ENCODE measurements at places on chromosomes 2 and 18.

DNA sequence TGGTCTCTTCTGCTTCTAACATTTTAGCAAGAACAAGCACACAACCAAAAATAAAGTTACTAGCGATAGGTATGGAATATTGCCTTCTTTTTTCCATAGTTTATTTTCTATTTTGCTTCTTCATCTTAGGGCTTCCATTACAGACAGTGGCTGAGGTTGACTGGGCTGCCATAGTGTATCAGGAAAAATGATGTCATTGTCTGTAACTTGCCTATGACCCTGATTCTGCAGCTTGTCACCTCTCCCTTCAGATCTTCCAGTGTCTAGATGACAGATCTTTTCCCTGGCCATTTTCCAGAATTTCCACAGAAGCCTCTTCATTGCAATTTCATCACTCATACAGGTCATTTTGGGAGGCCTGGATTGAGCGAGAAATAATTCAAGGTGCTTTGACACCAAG, 308.5 kb downstream of the EPHA4 start:
- no peak for DNase-seq

GRCh38 chr18:63263444-63263843, 56.1 kb downstream of the BCL2 start:
- no peak for DNase-seq

DNA sequence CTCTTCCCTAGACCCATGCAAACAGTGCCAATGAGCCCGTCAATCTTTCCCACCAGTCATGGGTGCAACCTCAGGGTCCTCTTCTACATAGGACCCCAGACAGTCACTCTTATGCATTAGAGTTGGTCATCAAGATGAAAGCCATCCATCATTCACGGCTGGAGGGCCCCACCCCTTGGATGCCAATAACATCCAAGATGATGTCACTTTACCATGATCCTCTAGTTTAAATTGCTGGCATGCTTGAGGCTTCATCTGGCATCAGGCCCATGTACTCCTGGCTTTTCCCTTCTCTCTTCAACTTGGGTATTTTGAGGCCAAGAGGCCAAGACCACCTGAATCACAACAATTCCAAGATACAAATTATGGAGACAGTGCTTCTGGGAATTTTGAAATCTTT, 91.1 kb upstream of the MAPK4 start:
- DNase-seq, result no peak

DNA sequence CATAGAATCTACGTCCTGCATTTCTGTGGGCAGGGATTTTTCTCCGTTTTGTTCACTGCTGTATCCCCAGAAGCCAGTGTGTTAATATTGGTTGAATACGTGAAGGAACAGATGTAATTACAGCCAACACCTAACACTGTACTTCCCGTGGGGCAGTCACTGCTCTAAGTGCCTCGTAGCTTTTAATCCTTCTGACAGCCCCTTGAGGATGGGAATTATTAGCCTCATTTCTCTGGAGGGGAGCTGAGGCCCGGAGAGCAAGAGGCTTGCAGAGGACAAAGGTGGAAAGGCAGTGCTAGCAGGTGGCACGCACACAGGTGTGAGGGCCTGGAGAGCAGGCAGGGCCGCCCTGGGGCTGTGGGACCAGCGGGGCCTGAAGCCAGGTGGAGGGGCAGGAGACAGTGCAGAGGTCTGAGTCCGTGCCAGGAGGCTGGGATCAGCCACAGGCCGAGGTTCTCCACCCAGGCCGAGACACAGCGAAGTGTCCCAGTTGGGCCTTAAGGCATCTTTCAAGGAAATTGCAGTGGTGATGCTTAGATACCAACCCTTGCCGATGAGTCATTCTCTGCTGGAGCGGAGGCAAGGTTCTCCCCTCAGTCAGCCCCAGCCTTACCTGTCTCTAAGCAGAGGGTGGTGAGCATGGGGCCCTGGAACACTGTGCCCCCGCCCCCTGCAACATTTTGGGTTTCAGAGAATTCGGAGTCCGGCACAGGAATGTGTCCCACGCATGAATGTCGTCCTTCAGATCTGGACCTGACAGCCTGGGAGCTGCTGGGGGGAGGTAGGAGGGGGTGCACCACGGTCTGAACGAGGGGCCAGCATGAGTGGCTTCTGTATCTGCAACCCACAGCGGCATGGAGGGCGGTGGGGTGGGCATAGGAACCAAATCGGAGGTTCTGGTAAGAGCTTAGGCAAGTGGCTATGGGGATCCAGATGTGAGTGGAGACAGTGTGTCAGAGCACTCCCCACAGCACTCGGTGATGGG, 122.6 kb downstream of the GBX2 start:
- no peak for DNase-seq

DNA sequence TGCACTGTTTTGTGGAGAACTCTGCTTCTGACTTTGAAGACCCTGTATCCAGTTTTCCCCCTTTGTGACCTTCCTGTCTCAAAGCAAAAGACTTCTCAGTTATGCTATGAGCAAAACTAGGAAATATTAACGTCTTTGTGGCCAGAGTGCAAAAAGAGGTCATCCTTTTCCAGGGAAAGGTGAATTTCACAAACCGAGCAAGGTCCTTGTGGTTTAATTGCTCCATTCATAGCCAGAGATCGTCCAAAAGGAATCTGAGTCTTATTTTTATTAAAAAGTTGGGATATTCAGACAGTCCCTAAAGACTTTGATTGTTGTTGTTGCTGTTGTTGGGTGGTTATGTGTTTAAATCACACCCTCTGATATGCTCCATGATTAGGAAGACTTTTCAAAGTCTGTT, 77.4 kb downstream of the NAB1 start:
- no peak for DNase-seq

DNA sequence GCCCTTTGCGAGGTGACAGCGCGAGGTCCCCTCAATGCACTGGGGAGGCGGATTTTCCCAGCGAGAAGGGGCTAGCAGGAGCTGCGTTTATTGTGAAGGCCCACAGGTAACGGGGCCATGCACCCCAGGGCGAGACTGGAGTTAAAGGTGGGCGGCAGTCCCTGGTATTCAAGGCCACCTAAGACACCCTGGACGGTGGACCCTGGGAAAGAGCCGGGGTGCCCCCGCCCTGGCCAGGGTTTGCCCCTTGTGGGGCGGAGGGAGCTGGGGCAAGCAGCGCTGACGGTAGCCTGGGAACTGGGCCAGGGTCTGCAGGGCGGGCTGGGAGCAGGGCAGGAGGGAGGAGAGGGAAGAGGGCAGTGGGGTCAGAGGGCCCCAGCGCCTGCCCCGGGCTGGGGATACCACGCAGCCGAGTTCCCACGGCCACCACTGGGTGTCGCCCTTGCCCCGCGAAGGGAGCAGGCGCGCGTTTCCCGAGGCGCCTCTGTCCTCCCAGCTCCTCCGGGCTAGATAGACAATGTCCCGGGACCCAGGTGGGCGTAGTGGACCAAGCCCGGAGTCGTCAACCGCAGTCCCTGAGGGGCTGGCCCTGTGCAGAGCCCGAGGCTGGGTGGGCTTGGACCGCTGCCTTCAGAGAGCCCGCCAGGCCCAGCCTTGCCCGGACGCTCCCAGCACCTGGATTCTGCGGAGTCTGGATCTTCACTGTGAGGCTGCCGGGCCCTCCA, 80.2 kb downstream of the SMAD4 start:
- peak; percentile 33 for DNase-seq

GRCh38 chr2:237806334-237806733, 7.8 kb downstream of the RBM44 start:
- peak; percentile 65 for DNase-seq

GRCh38 chr18:57352761-57353136, 392 bp downstream of the ST8SIA3 start:
- DNase-seq, result no peak

DNA sequence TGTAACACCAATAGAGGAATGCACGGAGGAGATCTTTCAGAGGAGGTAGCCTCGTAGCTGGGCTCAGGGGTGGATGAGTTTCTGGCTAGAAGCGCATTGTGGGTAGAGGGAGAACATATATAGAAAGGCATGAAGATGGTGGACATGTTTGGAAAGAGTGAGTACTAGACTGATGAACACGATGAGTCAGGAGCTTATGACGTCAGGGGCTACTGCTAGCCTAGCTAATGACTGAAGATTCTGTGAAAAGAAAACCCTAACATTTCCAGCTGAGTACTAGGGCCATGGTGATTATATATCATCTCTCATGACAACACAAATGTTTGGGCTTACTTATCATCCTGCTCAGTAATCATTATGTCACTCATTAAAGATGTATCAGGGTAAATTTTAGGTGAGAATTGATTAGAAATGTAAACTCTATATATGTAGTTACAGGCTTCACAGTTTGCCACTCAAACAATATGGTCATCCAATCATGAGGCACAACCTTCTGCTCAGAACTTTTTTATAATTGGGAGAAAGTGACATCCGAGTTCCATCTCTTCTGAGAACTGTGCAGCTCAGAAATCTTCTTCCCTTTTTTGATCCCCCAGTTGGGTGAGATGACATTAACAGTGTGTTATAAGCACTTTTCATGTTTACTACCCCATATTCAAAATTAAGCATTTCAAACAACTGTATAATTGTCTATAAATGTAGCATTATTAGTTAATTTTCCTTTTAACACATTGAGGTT, 22.2 kb upstream of the IL1RN start:
- peak; percentile 84 for DNase-seq

DNA sequence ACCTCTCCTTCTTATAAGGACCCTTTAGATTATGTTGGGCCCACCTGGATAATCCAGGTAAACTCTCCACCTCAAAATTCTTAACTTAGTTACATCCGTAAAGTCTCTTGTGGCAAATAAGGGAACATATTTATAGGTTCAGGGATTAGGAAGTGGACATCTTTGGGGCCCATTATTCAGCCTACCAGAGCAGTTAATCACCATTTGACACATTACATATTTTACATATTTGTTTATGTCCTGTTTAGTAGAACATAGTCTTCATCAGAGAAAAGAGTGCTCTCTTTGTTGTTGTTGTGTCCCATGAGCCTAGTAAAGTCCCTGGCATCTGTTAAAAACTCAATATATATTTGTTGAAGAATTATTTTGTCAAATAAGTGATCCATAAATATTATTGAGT, 134.0 kb upstream of the SPATS2L start:
- DNase-seq, result no peak

- peak; percentile 53 for DNase-seq
Observed at GRCh38 chr18:24426398-24427294, at the start of gene IMPACT. IMPACT (plus strand) TSS chr18:24426670; CDS start chr18:24426757, 87 bp downstream.

- DNase-seq, result no peak
Observed at GRCh38 chr2:136175868-136176267, 57.9 kb upstream of the CXCR4 start.

GRCh38 chr2:230564805-230565779, 147.6 kb upstream of the CAB39 start:
- peak; percentile 53 for DNase-seq

GRCh38 chr2:152466041-152466440, 131.1 kb downstream of the FMNL2 start:
- no peak for DNase-seq

DNA sequence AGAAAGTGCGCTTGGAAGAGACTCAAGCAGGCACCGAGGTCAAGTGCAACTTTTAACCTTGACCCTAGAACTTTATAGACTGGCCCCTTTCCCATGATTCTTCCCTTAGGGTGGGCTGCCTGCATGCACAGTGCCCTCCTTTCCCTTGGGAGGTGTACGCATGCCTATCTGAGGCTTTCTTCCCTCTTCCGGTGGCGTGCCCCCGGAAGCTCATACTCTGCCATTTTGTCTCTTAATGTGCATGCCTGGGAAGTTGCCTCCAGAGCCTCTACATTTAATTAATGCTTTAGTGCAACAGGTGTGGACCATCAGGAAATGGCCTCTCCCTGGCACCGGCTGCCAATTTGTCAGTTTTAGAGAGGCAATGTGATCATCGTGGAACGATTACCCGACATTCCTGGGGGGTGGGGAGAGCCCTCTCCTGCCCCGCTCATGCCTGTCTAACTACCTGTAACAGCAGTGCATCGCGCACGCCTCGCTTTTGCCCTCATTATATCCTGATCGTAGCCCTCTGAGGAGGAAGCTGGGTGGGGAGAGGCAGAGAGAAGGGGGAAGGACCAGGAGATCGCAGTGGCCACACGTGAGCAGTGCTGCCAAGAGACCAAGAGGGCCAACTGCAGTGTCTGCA, 194.8 kb downstream of the TFCP2L1 start:
- DNase-seq, result no peak

- no peak for DNase-seq
Observed at GRCh38 chr2:24520175-24520574, 29.1 kb downstream of the NCOA1 start.

DNA sequence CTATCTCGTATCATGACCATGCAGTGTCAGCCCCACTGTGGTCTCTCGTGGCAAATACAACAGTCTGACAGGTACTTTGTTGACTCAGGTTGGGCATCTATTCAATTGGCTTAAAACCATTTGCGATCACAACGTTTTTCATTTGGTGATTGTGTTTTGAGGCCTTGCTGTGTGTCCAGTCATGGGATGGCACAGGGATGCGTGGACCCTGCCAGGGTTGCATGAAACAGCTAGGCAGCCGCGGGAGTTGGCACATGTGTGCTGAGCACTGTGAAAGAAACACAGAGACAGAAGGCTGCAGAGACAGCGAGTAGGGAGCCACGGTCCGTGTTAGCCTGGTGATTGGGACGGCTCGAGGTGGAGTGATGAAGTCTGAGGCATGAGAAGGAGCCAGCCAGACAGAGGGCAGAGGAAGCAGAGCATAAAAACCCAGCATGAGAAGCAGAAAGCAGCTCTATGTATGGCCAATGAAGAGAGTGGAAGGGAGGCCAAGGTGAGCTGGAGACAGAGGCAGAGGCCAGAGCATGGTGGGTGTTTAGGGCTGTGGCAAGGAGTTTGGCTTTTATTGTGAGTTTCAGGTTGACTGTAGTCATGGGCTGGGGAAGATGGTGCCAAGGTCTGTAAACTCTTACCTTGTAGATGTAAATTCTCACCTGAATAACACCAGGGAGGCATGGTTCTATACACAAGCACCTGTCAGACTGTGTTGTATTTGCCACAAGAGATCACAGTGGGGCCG, 31.8 kb upstream of the IL1R1 start:
- DNase-seq, result no peak

GRCh38 chr2:58054264-58054663, 7.7 kb downstream of the VRK2 start:
- DNase-seq, result no peak

GRCh38 chr2:105934467-105934866, 189.8 kb downstream of the NCK2 start:
- no peak for DNase-seq

- no peak for DNase-seq
Observed at GRCh38 chr2:234885118-234885517, 66.7 kb upstream of the SH3BP4 start.

GRCh38 chr2:111045771-111046444, 74.8 kb upstream of the BCL2L11 start:
- no peak for DNase-seq

GRCh38 chr2:190270298-190270697, 49.3 kb downstream of the HIBCH start:
- DNase-seq, result peak; percentile 23

Measured in brain microvascular endothelial cell (primary cell).